Immature natural killer cell (primary cell): ENCODE measurements at places on chromosomes 12 and 14. TPM values are rescaled to one million over a fixed set of nuclear protein-coding genes. Genes with fewer than 3 reads are reported as not detected.

GRCh38 chr12:47938093-47938492, 25.3 kb upstream of the TMEM106C start:
- no peaks in the 10 kb centered on the region for H3K36me3 ChIP-seq
- H3K27me3 ChIP-seq, result peaks cover 22% of the 10 kb centered on the region
- no peak for DNase-seq
- peaks cover 23% of the 10 kb centered on the region for H3K4me1 ChIP-seq

DNA sequence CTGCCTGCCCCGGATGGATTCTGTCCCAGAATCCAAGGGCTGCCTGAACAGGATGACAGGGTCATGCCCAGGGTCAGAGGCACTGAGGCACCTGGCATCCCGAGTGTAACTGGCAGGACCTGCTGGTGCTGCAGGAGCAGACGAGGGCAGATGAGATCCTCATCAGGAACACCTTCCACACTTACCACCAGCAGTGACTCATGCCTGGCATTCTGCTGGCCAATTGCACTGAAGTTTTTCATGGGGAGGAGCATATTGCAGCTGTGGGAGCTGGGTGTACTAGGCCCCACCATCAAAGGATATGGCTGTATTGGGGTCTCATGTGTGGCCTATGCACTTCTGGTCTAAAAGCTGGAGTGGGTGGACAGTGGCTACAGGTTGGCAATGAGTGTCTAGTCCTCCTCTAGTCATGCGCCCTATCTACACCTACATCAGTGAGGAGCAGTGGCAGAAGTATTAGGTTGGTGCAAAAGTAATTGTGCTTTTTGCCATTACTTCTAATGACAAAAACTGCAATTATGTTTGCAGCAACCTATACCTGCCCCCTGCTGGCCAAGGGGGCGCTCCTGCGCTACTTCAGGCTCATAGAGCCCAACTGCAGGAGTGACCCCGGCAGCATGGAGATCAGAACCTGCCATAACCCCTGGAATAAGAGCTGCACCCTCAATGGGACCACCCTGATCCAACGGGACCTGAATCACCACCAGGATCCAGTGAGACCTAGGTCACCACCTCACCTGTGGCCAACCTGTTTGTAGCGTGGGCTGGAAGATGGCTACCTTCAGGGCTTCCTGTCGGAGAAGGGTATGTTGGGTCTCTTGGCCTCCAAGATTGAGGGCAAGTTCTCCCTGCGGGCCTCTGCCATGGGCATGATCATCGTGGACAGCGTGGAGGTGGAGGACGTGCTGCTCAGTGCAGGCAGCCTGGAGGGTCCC, 8.0 kb upstream of the C12orf42 start:
- H3K36me3 ChIP-seq, result no peaks in the 10 kb centered on the region
- no peaks in the 10 kb centered on the region for H3K27me3 ChIP-seq
- no peak overlapping the region for H3K4me3 ChIP-seq
- H3K4me1 ChIP-seq, result no peaks in the 10 kb centered on the region
- no peak overlapping the region for H3K27ac ChIP-seq

DNA sequence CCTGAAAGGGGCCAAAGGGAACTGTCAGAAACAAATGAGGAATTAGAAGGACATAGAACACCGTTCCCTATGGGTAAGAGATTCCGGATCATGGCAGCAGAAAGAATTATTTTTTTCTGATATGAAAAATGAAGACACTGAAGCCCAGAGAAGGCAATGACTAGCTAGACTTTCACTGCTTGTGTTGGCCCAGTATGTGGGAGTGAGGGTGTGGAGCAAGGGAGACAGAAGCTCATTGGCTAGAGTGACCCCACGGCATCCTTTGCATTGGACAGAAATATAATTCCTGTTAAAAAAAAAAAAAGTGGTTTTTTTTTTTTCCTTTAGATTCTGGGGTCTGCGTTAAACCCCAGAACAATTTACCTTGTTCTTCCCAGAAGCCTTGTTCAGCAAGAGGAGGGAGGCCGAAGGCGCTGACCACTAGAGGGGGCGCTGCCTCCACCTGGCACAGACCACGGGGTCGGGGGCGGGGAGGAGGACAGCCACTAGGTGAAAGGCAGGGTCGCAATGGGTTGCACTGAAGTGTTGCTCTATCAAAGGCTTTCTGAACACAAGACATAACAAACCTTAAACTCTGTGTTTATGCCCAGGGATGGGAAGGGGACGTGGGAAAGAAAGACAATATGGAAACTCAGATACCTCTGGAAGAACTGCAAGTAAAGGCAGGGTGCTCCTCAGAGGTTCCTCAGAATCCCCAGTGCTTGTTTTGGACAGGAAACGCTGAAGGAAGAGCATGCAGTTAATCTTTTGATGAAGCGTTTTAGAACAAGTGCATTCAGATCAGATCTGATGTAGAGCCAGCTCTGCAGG, 156.8 kb downstream of the KCNA5 start:
- no peak overlapping the region for H3K4me3 ChIP-seq
- H3K36me3 ChIP-seq, result no peaks in the 10 kb centered on the region
- H3K27me3 ChIP-seq, result no peaks in the 10 kb centered on the region
- H3K4me1 ChIP-seq, result no peaks in the 10 kb centered on the region

DNA sequence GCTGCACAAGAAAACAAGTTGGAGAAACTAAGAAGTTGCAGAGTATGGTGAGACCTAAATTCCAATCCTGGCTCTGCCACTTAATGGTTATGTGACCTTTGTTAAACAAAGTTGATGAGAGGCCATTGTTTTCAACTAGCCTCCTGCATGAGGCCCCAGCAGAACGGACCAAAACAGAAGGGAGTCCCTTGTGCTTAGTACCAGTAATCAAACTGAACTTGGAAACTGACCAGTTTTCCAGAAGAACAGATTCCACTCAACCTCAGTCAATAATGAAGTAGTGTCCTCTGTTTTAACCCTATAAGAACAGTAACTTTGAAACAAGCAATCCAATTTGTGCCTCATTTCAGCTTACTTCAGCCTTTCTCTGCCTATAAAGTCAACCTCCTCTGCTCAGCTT, 69.9 kb downstream of the C12orf56 start:
- DNase-seq, result no peak
- H3K36me3 ChIP-seq, result no peaks in the 10 kb centered on the region
- H3K4me3 ChIP-seq, result no peak overlapping the region
- no peaks in the 10 kb centered on the region for H3K27me3 ChIP-seq

GRCh38 chr14:22509751-22510300, 79.2 kb downstream of the DAD1 start:
- DNase-seq, result no peak
- no peak overlapping the region for H3K4me3 ChIP-seq
- peak overlapping the region; percentile 36 for H3K27ac ChIP-seq
- peaks cover 6% of the 10 kb centered on the region for H3K27me3 ChIP-seq
- H3K36me3 ChIP-seq, result peaks cover 14% of the 10 kb centered on the region

DNA sequence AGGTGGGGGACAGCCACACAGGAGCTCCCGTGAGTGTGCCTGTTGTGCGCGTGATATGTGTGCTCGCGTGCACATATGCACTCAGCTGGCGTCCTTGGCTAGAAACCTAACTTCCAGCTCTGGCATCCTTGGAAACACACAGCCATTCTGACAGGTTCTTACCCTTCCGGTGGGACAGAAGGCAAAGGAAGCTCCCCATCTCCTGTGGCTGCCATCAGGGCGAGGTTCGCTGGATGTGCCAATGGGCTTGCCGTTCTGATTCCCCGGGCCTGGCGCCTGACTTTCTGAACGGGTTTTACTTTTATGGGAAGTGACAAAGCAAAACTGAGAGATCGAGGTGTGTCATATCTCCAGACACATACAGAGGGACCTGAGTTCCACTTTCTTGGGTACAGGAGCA, 124.7 kb downstream of the PAPOLA start:
- H3K4me1 ChIP-seq, result no peaks in the 10 kb centered on the region
- no peak overlapping the region for H3K27ac ChIP-seq
- peaks cover 2% of the 10 kb centered on the region for H3K27me3 ChIP-seq
- no peak for DNase-seq

- no peaks in the 10 kb centered on the region for H3K36me3 ChIP-seq
- no peaks in the 10 kb centered on the region for H3K4me1 ChIP-seq
- peaks cover 10% of the 10 kb centered on the region for H3K27me3 ChIP-seq
These were observed 41.5 kb downstream of the TEAD4 start for GRCh38 chr12:3000548-3001275.

GRCh38 chr12:4468994-4469393, 23.4 kb upstream of the FGF6 start:
- H3K27me3 ChIP-seq, result peaks cover 3% of the 10 kb centered on the region
- H3K4me1 ChIP-seq, result no peaks in the 10 kb centered on the region
- DNase-seq, result no peak
- H3K36me3 ChIP-seq, result no peaks in the 10 kb centered on the region
- H3K4me3 ChIP-seq, result no peak overlapping the region

DNA sequence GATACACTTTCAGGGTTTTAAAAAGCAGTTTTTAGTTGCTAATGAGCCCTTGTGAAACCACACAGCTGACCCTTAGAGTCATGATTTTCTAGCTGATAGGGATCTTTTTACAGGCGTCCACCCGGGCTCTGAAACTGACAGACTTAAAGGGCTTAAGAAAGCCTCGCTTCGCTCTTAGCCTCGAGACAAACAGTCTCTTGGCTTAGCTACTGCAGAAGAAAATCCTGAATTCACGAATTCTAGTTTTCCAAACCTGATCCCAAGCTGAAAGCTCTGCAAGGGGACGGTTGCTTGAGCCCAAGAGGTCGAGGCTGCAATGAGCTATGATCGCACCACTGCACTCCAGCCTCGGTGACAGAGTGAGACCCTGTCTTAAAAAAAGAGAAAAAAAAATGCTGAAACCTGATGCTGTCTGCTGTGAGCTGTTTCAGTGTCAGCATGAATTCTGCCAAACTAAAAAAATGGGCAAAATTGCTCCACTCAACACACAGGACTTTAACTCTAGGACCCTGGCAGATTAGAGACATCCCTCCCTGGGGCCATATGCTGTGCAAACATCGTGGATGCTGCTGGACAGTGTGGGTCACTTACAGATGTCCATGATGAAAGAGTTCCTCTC, 3.1 kb upstream of the HPD start:
- no peaks in the 10 kb centered on the region for H3K36me3 ChIP-seq
- H3K27ac ChIP-seq, result no peak overlapping the region
- no peak for DNase-seq
- peaks cover under 1% of the 10 kb centered on the region for H3K27me3 ChIP-seq
- H3K4me3 ChIP-seq, result no peak overlapping the region

GRCh38 chr12:11787933-11788849, 138.7 kb downstream of the ETV6 start:
- no peak overlapping the region for H3K4me3 ChIP-seq
- no peak overlapping the region for H3K27ac ChIP-seq
- no peaks in the 10 kb centered on the region for H3K27me3 ChIP-seq
- peaks cover 15% of the 10 kb centered on the region for H3K36me3 ChIP-seq
- H3K4me1 ChIP-seq, result peaks cover 9% of the 10 kb centered on the region
- DNase-seq, result no peak

- no peak for DNase-seq
- peaks cover 5% of the 10 kb centered on the region for H3K27me3 ChIP-seq
- H3K27ac ChIP-seq, result peak overlapping the region; percentile 57
- H3K4me1 ChIP-seq, result peaks cover 63% of the 10 kb centered on the region
These were observed 10.4 kb downstream of the ITPK1 start for GRCh38 chr14:93105362-93105761.

GRCh38 chr12:106684497-106684896, 90.0 kb upstream of the RIC8B start:
- H3K27me3 ChIP-seq, result no peaks in the 10 kb centered on the region
- no peaks in the 10 kb centered on the region for H3K36me3 ChIP-seq
- H3K4me3 ChIP-seq, result no peak overlapping the region
- no peak overlapping the region for H3K27ac ChIP-seq
- no peaks in the 10 kb centered on the region for H3K4me1 ChIP-seq

- H3K27ac ChIP-seq, result no peak overlapping the region
- no peak for DNase-seq
- peaks cover 24% of the 10 kb centered on the region for H3K27me3 ChIP-seq
These were observed 124.0 kb downstream of the NDUFA12 start for GRCh38 chr12:94879542-94879941.

DNA sequence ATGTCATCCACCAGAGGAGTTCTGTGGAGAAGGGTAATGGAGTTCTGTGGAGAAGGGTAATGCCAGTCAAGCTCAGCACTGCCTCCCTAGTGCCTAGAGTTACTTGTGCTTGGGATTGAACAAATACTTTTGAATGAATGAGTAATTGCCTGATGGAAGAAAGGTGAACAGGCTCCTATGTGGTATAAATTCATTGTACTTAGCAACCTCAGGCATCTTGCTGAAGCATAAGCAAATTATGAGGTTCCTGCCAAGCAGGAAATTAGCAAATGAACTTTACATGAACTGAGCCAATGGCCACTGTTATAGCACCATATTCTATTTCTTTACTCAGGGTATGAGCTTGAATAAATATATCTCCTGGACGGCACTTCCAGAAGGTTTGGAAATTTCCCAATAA, 1047.2 kb downstream of the SLC6A15 start:
- DNase-seq, result no peak
- no peak overlapping the region for H3K4me3 ChIP-seq

GRCh38 chr12:65302891-65303290, 24.4 kb downstream of the MSRB3 start:
- DNase-seq, result no peak
- H3K27me3 ChIP-seq, result no peaks in the 10 kb centered on the region
- H3K27ac ChIP-seq, result no peak overlapping the region
- no peaks in the 10 kb centered on the region for H3K4me1 ChIP-seq
- no peaks in the 10 kb centered on the region for H3K36me3 ChIP-seq
- H3K4me3 ChIP-seq, result no peak overlapping the region

DNA sequence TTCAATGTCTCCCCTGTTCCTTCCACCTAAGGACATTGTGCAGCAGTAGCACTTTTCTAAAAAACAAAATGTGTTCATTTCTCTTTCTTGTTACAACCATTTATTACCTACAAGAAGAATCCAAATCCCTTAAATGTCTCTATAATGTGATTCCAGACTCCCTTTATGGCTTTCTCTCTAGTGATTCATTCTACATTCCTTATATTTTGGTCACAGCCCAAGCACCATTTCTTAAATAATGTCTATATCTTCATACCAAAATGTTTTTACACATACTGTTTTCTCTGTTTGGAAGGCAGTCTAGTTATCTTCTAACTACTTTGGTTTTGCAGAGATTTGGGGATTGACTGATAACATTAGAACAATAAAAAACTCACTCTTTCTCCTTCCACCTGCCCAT, 1037.3 kb upstream of the FLRT2 start:
- H3K36me3 ChIP-seq, result no peaks in the 10 kb centered on the region
- H3K4me3 ChIP-seq, result no peak overlapping the region
- no peak for DNase-seq
- no peaks in the 10 kb centered on the region for H3K4me1 ChIP-seq

- peaks cover 14% of the 10 kb centered on the region for H3K27me3 ChIP-seq
- peak overlapping the region; percentile 86 for H3K27ac ChIP-seq
- peaks cover 16% of the 10 kb centered on the region for H3K4me1 ChIP-seq
- no peaks in the 10 kb centered on the region for H3K36me3 ChIP-seq
- no peak for DNase-seq
- H3K4me3 ChIP-seq, result peak overlapping the region; percentile 88
These were observed 825 bp upstream of the CCDC85C start for GRCh38 chr14:99604766-99605298.

GRCh38 chr12:12365931-12366431, 9.1 kb downstream of the BORCS5 start:
- H3K4me1 ChIP-seq, result peaks cover 67% of the 10 kb centered on the region

- no peak overlapping the region for H3K27ac ChIP-seq
- H3K36me3 ChIP-seq, result no peaks in the 10 kb centered on the region
- H3K27me3 ChIP-seq, result peaks cover 4% of the 10 kb centered on the region
These were observed 122.3 kb upstream of the RFLNA start for GRCh38 chr12:124172636-124173035.

The TBC1D30 gene
- polyA plus RNA-seq, result 1.3 TPM

The TAS2R7 gene
- not detected for polyA plus RNA-seq

The DTD2 gene
- 21.7 TPM for polyA plus RNA-seq

The GPD1 gene
- not detected for polyA plus RNA-seq

The MYF5 gene
- not detected for polyA plus RNA-seq

The NOVA1 gene
- not detected for polyA plus RNA-seq

The RTN1 gene
- 0.90 TPM for polyA plus RNA-seq

The ADGRD1 gene
- not detected for polyA plus RNA-seq

The TAS2R9 gene
- not detected for polyA plus RNA-seq

The NTS gene
- polyA plus RNA-seq, result not detected

The IKZF4 gene
- polyA plus RNA-seq, result not detected

The KCNA5 gene
- polyA plus RNA-seq, result not detected

The PLA2G1B gene
- not detected for polyA plus RNA-seq

The RFLNA gene
- not detected for polyA plus RNA-seq
